ENCODE measurements at places on chromosomes 3 and 15.

DNA sequence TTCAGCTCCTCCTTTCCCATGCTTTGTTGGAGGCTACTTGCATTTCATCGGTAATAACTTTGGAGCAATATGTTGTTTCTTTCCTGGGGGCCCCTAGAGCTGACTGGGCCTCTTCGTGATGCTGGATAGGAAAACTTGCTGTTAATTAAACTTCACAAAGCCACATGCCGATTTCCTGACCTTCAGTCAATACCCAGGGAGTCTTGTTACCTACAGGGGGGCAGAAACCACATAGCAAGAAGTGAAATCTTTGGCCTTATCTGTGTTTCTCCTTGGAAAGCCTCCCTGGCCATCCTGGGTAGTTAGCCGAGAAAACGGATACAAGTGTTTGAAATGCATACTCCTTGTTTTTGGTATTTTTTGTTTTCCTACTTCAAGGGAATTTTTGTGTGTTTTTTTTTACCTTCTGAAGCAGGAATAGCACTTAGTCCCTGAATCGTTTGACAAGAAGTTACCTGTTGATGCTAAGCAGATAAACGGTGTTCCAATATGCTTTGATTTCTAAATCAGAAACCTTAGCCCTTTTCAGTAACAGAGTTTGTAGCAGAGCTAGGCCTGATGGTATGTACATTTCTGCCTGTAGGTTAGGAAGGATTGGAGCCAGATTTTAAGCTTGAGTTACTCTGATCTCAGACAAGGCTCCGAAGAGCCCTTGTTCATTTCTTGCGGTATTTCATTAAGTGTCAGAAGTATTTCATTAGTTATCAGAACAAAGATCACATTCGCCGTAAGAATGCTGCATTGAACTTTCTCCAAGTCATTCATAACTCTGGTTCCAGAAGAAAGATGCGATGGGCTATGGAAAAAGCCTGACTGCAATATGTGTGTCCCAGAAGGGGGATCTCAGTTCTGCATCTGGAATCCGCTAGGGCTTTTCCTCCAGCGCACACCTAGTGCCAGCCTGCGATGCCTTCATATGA, 111.5 kb downstream of the THSD4 start:
- DNase-seq = no peak

DNA sequence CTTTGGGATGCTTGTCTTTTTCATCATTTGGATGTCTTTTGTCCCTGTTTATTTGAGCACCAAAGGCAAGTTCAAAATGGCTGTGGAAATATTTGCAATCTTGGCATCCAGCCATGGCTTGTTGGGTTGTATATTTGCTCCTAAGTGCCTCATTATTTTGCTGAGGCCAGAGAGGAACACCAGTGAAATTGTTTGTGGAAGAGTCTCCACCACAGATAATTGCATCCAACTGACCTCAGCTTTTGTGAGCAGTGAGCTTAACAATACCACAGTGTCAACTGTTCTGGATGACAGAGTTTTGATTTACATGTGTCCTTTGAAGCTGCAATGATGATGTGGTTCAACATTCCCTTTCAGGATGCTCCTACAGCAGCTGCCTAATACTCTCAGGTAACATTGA, 83.0 kb upstream of the KCNAB1 start:
- no peak for DNase-seq

- no peak for DNase-seq
Measured at GRCh38 chr15:83955806-83956265, 279.7 kb upstream of the GOLGA6L4 start.

- DNase-seq = no peak
Measured at GRCh38 chr3:119085070-119085439, 50.4 kb upstream of the IGSF11 start.

GRCh38 chr3:35760146-35760545, 120.8 kb downstream of the ARPP21 start:
- no peak for DNase-seq

DNA sequence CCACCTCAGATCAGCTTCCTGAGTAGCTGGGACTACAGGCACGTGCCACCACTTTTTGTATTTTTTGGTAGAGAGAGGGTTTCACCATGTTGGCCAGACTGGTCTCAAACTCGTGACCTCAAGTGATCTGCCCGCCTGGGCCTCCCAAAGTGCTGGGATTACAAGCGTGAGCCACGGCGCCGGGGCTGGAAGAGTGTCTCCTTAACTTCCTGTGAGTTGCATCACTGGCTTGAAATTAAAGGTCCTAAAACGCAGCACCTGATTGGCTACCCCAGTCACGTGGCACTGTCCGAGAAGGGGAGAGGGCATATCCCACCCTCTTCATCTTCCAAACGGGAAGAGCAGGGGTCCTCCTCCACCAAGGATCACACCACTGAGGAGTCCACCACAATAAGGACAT, 5.5 kb upstream of the FAM174B start:
- DNase-seq = no peak

GRCh38 chr3:185089343-185089742, 63.5 kb downstream of the C3orf70 start:
- no peak for DNase-seq

GRCh38 chr3:185733980-185734724, 90.7 kb downstream of the IGF2BP2 start:
- no peak for DNase-seq

- no peak for DNase-seq
Measured at GRCh38 chr3:94121161-94121560, 58.3 kb downstream of the NSUN3 start.

DNA sequence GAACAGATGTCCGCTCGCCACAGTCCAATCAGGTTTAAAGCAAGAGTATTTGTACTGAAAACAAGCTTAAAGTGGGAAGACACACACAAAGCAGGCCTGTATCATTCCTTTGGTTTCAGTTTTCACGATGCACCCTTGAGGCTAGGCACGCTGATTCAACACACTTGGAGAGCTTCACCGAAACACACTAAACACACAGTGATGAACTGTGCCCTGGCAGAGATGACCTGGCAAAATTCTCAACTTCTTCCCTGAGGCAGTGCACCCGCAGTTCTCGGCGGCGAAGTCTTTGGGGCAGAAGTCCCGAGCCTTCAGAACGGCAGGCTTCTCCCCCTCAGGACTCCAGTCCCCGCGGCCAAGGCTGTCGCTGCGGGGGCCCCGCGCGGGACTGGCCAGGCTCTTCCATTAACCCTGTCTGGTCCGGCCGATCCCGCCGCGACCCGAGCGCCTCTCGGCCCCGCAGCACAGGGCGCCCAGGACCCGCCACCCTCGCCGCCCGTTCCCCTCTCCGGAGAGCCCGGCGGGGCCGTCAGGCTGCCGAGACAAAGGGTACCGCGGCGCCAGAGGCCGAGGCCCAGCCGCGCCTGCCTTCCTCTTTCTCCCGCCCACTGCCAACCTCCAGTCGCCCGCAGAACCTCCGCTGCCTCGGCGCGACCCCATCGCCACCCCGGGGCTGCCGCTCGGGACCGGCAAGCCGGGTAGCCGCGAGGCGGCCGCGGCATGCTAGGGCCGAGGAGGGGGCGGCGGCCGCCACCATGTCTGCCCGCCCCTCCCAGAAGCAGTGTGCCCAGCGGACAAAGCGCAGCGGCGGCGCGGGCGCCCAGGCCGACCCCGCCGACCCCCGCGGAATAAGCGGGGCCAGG, 792 bp downstream of the GABPB1 start:
- peak; percentile 2 for DNase-seq

DNA sequence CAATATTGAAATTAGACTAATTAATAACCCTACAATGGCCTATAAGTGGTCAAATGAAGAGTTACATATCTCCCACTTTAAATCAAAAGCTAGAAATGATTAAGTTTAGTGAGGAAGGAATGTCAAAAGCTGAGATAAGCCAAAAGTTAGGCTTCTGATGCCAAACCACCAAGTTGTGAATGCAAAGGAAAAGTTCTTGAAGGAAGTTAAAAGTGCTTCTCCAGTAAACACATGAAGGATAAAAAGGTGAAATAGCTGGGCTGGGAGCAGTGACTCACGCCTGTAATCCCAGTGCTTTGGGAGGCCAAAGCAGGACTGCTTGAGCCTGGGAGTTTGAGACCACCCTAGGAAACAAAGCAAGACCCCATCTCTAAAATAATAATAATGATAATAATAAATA, 46.9 kb upstream of the DCUN1D1 start:
- no peak for DNase-seq

GRCh38 chr15:59282515-59283337, 76.1 kb downstream of the LDHAL6B start:
- DNase-seq = no peak

DNA sequence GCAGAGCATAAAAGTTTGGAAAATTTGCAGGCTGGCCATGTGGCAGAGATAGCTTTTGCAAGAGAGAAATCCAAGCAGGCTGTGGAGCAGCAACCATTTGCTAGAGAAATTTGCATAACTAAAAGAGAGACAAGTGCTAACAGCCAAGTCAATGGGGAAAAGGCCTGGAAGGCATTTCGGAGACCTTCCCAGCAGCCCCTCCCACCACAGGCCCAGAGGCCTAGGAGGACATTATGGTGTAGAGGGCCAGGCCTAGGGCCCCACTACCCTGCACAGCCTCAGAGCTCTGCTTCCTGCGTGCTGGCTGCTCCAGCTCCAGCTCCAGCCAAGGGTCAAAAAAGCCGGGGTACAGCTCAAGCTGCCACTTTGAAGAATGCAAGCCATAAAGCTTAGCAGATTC, 82.7 kb downstream of the MYO5A start:
- DNase-seq = no peak

GRCh38 chr15:89876396-89877082, 17.3 kb downstream of the AP3S2 start:
- DNase-seq = no peak
